Pulmonary artery endothelial cell (primary cell): ENCODE measurements at places on chromosomes 2 and 18. TPM values are rescaled to one million over a fixed set of nuclear protein-coding genes. Genes with fewer than 3 reads are reported as not detected.

- no peak for DNase-seq
Measured at GRCh38 chr2:166074011-166074410, 53.8 kb downstream of the SCN1A start.

- no peak for DNase-seq
Measured at GRCh38 chr18:62741584-62741983, 26.2 kb downstream of the PHLPP1 start.

Gene SPEG
- total RNA-seq, result 0.39 and 1.8 TPM in 2 replicates

GRCh38 chr2:110828330-110828729 is 96.0 kb downstream of the ACOXL start:
- no peak for DNase-seq

DNA sequence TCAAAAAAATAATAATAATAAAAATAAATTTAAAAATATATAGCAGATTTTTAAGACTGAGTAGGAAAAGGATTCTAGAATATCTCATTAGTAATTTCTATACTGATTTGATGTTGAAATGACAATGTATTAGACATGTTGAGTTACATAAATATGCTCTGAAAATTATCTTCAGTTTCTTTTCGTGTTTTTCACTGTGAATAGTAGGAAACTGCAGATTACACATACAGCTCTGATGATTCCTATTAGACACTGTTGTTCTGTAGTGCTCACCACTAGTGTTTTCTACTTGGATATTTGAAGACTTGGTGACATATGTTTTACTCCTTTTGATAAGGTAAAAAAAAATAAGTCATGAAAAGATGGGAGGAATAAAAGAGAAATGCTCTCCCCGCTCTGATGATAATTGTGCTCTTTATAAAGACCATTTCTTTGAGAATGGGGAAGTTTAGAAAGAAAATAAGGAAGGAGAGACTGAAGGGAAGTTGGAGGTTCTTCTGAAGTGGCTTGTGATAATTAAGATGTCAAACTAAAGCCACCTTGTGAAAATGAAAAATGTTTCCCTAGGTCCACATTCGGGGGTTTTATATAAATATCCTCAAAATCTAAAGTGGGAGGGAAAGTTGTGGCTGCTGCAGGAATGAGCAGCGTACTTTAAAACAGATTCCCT is 52.9 kb downstream of the SLC9A2 start:
- no peak for DNase-seq

Gene CDH2
- total RNA-seq, result 31.6 and 36.5 TPM in 2 replicates

Gene IL1R1
- 5.5 and 17.3 TPM in 2 replicates for total RNA-seq

Gene CD8B2
- not detected in 2 replicates for total RNA-seq

- DNase-seq, result no peak
Measured at GRCh38 chr18:22831441-22831904, 101.7 kb upstream of the RBBP8 start.

- DNase-seq, result peak; percentile 51
Measured at GRCh38 chr2:206915121-206915520, 24.2 kb upstream of the CPO start.

DNA sequence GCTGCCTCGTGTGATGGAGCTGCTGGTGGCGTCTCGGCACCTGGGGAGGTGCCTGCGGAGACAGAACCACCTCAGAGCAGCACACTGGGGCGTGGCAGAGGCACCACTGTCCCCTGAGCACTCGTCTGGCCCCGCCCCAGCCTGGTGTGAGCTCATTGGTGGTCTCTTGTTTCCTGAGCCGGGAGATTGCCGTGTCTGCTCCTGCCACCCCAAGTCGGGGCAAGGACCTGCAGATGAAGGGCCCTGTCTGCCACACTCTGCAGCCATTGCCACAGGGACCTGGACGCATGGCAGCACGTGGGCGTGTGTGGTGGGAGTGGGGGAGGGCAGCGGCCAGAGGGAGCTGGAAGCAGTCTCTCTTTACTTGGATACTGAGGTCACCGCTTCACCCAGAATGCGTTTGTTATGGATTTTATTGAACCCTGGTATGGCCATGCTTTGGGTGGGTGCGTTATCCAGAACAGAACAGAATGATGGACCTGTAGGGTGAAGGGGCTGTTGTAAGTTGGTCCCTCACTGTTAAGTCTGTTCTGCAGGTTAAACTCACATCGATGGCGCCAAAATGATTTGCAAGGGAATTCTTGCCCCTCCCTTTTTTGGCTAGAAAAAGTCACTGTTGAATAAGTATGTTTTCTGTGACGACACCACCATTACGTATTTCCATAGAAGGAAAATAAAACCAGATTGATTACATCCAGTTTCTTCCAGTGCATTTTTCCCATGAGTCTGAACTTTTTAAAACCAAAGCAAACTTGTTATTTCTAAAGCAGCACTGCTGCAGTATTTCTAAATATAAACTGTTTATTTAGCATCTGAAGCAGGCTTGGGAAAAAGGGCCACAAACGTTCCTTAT is 92.0 kb downstream of the USP40 start:
- no peak for DNase-seq

Gene GPR35
- total RNA-seq, result 0.13 and 0.21 TPM in 2 replicates

DNA sequence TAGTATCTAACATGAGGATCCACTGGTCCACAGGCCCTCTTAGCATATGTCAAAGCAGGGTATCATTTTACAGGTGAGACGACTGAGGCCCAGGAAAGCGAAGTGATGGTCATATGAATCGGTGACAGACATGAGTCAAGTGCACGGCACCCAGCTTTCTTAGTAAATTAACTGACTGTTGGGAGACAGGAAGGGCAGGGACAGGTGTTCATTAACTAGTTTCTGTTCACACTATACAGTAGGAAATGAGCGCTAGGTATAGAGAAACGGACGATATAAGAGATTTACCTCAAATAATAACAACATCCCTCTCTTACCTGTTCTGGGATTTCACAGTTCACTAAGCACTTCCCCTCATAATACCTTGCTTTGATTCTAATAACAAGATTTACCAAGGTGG is 1.7 kb upstream of the SMARCAL1 start:
- DNase-seq, result no peak

- DNase-seq, result peak; percentile 76
Measured at GRCh38 chr18:23281626-23282436, 146.5 kb downstream of the CABLES1 start.

Gene SLC9A4
- not detected in 2 replicates for total RNA-seq

- no peak for DNase-seq
Measured at GRCh38 chr2:23452853-23453420, 68.0 kb downstream of the KLHL29 start.

Gene IL36A
- total RNA-seq, result not detected in 2 replicates

- no peak for DNase-seq
Measured at GRCh38 chr2:144548088-144548487, 28.2 kb upstream of the ZEB2 start.

DNA sequence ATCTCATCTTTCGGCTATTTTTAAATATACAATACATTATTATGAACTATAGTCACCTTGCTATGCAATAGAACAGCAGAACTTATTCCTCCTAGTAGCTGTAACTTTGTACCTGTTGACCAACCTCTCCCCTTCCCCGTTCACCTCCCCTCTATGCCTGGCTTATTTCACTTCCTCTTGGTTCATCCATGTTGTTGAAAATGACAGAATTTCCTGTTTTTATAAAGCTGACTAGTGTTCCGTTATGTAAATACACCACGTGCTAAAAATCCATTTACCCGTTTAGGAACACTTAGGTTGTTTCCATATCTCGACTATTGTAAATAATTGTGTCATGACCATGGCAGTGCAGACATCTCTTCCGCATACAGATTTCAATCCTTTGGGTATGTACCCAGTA is 10.3 kb downstream of the ALPI start:
- DNase-seq, result no peak

Gene SAG
- total RNA-seq, result 0.07 TPM in 1 of 2 replicates, not detected in the other

Gene CTDSP1
- 51.0 and 73.3 TPM in 2 replicates for total RNA-seq

- no peak for DNase-seq
Measured at GRCh38 chr2:75543446-75543845, 17.3 kb downstream of the EVA1A start.

DNA sequence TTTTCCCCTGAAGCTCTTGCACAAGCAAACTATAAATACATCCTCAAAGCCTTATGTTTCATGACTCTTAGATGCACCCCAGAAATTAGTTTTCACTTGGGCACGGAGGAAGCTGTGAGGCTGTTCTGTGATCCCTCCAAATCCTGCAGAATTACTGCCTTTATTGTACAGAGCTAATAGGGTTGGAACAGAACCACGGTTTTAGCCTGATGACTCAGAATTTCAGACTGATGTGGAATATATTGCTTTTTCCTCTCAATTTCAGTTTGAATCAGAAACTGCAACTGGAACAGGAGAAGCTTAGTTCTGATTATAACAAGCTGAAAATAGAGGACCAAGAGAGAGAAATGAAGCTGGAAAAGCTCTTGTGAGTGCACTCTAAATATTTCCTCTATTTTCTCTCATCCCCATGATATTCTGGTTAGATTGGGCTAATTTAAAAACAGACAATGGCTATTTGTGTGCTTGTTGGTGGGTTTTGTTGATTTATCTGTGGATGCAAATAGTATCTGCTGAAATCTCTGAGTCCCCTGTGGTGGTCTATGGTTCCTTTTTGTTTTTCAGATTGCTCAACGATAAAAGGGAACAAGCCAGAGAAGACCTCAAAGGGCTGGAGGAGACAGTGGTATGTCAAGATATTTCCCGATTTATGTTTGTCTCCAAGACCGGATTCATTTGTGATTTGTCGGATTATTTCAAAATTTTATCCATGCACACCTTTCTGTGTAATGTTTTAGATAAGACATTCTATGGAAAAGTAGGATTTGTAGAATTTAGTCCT is 38.2 kb upstream of the LYPD6B start:
- no peak for DNase-seq

DNA sequence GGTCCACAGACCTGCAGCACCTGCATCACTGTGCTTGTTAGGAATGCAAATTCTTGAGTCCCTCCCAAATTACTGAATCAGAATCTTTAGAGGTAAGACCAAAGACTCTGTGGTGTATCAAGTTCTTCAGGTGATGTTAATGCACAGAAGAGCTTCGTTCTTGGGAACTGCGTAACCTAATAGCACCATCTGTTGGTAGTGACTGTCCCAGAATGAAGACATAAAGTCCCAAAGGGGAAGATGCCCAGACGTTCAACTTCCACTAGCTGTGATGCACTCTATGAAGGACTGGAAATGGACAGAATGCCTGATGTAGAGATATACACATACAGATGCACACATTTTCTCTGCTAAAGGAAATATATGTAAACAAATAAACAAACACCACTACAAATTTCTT is 576.0 kb downstream of the LRP1B start:
- no peak for DNase-seq

DNA sequence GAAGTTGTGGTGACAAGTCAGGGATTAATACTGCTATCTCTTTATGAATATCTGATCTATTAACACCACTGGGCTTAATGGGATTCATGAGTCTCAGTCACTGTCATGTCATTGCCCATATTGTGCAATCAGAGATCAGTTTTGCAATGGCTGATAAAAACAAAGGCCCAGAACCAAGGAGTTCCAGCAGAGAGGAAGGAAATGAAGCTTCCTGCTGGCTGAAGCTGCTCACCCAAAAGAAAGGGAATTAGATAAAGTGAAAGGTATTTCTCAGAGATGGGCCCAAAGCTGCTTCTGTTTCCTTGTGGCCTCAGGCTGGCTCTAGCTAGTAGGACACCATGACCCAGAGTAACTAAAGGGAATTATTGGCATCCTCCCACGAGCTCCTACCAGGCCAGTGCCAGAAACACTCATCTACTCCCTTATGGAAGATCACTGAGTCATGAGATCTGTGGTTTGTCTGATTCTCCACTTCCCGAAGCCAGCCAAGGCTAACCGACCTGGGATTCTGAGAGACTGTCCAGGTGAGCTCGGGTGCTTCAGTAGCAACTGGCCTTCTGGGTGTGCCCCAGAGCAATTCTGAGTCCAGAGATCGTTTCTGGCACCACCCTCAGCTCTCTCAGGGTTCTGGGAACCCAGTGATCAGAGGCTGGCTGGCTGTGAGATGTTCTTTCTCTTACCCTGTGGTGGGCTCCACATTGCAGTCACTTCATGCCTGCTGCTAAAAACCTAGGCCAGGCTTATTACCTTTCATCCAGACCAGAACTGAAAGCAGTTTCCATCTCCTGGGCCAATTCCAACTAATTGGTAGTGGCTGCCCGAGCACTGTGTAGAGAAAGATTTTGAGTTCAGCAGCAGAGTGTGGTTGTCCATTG is 129.5 kb upstream of the PELI1 start:
- peak; percentile 57 for DNase-seq

Gene ZNF532
- 31.0 and 44.0 TPM in 2 replicates for total RNA-seq

GRCh38 chr18:31684279-31685096 is at the start of gene B4GALT6:
TSS of gene B4GALT6 (minus strand) at chr18:31684581. CDS start at chr18:31684426, 155 bp downstream.
- no peak for DNase-seq

Gene CFC1
- not detected in 2 replicates for total RNA-seq

Gene PRSS56
- not detected in 2 replicates for total RNA-seq

GRCh38 chr2:45944074-45944473 is 292.6 kb downstream of the PRKCE start:
- DNase-seq, result no peak

DNA sequence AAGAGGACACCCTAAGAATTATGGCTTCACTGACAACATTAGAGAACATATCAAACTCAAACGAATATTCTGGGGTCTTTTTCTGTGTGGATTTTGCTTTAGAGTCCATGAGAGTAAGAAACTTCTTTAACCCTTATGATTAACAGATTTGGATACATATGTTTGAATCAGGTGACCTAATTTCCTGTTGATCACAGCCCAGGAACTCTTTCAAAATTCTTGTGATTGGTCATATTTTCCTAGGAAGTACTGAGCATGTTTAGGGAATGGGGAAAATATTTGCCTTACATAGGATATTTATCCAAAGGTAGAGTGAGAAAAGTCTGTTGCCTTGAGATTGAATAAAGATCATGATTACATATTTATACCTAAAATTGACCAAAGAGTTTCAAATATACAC is 160.0 kb downstream of the KCNH7 start:
- DNase-seq, result no peak
